Activated CD4-positive, alpha-beta T cell treated with anti-CD3 and anti-CD28 coated beads, Interleukin-2, amount 50 U/mL, for 16 hours (primary cell): ENCODE measurements at places on chromosomes 11 and 22.

DNA sequence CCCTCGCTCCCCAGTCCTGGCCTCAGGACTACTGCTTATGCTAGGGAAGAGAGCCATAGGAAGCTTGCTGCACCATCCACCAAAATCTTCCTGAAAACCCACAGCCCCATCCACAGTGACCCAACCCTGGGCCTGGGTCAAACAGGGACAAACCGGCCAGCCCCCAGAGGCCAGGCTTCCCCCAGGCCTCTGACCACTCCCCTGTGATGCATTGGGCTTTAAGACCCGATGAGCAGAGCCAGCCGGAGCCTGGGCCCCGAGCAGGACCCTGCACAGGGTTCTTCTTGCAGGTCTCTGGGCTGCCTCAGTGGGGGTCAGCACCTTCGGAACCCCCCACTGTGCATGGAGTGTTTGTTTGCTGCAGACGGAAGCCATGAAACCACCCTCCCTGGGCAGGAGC, 583.7 kb downstream of the BRD1 start:
- no peak for DNase-seq

DNA sequence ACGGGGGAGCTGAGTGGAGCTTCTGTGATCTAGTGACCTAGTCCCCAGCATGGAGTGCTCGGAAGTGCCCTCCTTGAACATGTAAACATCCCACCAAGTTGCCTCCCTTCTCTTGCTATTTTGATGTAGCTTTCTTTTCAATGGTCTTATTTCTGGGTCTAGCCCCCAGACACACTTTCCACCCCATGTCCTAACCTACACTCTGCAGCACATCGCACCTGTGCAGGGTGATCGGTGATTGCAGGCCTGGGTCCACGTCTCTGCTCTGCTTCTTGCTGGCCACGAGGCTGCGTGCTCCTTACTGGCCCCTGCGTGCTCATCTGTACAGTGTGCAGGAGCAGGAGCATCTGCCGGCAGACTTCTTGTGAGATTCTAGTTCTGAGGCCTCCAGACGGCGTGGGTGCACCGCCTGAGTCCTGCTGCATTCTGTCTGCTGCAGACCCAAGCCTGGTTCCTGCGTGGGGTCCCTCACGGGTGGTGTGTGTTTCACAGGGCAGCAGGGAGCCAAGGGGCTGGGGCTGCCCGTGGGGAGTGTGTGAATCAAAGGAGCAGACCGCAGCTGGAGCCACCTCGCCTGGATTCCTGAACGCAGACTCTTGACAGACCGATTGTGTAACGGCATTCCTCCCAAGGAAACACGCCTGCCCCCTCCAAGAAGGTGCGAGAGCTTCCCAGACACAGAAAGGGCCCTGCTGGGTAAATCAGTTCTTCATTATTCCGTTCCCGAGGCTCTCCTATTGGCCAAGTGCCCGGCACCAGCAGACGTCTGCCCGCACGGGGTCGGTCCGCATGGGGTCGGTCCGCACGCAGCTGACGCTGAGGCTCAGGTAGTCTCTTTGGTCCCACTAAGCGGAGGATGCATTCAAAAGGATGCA, 44.4 kb upstream of the MYEOV start:
- no peak for DNase-seq

- no peak for DNase-seq
Observed at GRCh38 chr11:11010624-11011127, 152.8 kb upstream of the ZBED5 start.

GRCh38 chr22:38016182-38017151, 32.1 kb upstream of the SOX10 start:
- no peak for DNase-seq

- no peak for DNase-seq
Observed at GRCh38 chr11:68810164-68810563, 31.6 kb downstream of the CPT1A start.

DNA sequence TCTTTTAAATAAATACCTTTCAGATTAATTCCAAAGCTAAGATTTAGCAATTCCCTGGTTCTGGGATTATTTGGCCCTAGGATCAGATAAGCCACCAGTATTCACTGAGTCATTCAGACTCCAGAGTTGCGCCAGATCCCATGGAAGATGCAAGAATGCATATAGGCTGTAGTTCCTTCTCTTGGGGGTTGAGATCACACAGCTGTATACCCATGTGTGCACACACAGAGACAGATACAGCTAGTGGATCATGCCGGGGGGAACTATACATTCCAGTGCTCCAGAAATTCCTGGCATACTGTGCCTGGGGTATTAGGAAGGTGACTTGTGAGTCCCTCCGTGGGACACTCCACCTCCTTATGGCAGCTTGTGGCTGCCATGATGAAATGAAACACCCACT, 75.4 kb downstream of the ZBTB16 start:
- DNase-seq = no peak

- DNase-seq = no peak
Observed at GRCh38 chr11:16114978-16115871, 241.1 kb downstream of the SOX6 start.

DNA sequence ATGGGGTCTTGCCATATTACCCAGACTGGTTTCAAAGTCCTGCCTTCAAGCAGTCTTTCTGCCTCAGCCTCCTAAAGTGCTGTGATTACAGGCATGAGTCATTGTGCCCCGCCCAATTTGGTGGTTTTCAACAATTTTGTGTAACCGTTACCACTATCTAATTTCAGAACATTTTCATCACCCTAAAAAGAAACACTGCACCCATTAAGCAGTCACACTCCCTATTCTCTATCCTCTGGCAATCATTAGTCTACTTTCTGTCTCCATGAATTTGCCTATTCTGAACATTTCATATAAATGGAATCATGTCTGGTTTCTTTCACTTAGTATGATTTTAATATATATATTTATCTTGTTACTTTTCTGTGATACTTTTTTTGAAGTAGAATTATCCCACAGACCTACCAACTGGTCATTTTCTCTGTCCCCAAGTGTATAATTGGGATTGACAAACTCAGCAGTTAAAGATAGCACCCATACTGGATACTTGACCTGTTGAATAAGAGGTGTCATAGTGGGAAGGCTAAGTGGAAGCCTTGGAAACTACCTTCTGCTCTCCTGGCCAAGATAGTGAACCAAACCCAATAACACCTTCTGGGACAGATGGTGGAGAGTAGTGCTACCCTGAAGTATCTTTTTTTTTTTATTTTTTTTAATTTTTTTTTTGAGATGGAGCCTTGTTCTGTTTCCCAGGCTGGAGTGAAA, 64.8 kb downstream of the STIM1 start:
- peak; percentile 83 for DNase-seq

GRCh38 chr11:4539603-4540219, 5.3 kb upstream of the OR52M1 start:
- DNase-seq = peak; percentile 39

DNA sequence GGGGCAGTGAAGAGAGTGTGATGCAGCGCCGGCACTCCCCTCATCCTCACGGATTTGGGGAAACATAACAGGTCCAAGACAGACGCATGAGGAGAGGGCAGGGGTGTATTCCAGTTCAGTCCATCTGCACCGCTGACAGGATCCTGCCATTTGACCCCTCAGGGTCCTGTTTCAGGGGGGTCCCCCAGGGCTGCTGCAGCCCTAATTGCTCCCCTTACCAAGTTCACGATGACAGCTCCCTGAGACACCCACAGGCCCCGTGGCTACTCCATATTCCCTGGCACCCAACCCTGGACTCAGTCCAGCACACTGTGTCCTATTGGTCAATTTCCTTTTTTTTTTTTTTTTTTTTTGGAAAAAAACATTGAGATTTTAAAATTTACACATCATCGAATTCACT, 41.5 kb downstream of the SHANK2 start:
- DNase-seq = no peak

DNA sequence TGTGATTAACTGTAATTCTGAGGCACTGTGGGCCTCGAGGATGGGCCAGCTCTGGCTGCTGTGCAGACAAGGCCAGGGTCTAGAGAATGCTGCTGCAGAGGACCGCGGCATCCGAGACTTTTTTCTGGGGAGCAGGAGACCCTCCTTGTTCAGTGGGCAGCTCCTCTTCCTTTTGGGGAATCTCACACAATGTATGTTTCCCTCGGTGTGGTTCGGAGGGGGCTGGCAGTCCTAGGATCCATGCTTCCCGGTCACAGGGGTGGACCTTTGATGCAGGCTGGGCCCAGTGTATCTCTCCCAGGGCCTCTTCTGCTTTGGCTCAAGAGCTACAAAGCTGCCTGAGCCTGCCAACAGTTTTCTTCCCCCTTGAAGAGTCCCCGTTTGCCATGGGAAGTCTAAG, 31.5 kb downstream of the MYEOV start:
- DNase-seq = no peak

DNA sequence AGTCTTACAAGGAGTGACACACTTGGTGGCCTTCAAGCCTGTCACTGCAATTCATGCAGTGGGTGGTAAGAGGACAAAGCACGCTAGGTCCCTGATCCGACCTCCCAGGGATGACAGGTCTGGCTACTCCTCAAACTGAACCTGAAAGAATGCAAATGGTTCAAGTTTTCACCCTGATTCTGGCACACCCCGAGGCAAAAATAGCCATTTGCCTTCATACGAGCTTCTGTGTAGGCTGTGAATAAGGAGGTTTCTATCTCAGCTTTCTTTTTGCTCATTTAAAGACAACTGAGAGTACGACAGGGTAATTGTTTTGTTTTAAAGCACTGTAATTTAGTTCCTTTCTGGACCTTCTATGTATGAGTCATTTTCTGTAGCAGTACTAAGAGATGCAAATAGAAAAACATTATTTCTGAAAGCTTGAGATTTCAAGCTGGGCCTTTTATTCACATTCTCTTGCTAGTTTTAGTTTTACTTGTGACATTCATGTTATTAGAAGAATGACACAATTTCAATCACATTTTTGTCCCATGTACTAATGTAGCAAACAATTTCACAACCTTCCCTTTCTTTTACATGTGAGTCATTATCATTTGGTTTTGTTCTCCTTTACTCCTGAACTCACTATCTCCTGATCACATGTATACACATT, 56.6 kb upstream of the FDX1 start:
- peak; percentile 78 for DNase-seq

GRCh38 chr11:9222654-9223053, 42.5 kb downstream of the DENND5A start:
- DNase-seq = no peak
